ENCODE measurements at places on chromosomes 4 and X.

- DNase-seq, result no peak
Measured at GRCh38 chr4:186676531-186677161, 47.0 kb downstream of the FAT1 start.

DNA sequence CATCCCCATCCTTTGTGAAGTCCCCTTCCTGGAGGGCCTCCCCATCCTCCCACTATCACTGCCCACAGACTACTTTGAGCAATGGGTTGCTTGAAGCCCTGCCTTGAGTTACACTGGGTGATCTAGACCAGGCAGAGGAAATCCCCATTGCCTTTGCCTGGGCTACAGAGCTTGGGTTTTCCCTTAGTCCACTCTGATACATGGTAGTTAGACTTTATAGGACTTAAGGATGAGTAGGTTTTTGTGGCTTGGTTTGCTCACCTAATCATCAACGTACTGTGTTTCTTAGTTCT, 56.6 kb downstream of the TMEM131L start:
- DNase-seq, result no peak

DNA sequence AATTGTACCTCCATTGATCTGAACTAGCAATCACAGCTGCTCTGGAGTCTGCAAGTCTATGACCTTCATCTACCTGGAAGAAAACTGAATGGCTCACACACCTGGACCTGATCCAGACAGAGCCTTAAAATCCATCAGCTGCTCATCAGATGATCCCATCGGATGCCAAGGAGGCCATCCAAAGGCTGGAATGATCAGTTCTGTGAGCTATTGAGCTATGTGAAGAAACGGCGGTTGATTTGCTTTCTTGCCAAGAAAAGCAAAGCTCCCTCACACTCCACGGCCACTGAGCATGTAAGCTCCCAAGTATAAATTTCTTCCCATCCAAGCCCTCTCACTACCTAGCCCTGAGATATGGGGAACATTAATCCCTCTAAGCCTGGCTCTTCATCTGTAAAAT, 63.1 kb downstream of the RELL1 start:
- no peak for DNase-seq

DNA sequence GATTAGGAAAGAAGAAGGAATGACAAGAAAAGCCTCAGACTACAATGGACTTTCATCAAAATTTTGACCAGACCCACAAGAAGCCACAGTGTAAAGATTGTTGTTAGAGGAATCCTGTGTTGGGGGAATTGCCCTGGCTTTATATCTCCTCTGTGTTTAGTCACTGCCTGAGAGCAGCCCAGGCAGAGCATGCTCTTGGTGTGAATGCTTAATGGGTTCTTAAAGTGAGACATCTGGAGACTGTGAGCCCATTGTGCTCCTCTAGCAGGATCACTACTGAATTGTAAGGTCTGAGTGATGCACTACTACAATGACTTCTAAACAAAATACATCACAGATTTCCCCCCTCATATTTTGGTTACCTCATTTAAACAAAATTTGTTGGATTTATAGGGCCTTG, 1860.5 kb upstream of the ADGRL3 start:
- no peak for DNase-seq

DNA sequence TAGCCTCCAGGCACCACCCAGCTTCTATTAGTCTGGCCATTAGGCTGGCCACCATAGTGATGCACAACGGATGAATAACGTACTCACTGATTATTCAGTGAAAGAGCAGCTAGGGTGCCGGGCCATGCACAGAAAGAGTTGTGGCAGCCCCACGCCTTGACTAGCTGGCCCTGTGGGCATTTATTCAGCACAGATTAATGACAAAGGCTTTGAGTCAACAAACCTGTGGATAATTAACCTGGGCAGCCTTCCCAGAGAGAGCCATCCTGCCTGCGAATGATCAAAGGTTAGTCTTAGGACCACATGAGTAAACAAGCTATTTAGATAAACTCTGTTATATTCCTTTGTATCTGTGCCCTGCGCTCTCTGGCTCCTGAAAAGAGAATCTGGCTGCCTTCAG, 37.2 kb downstream of the MAP9 start:
- no peak for DNase-seq

- DNase-seq, result no peak
Measured at GRCh38 chr4:150751648-150752047, 169.7 kb downstream of the MAB21L2 start.

DNA sequence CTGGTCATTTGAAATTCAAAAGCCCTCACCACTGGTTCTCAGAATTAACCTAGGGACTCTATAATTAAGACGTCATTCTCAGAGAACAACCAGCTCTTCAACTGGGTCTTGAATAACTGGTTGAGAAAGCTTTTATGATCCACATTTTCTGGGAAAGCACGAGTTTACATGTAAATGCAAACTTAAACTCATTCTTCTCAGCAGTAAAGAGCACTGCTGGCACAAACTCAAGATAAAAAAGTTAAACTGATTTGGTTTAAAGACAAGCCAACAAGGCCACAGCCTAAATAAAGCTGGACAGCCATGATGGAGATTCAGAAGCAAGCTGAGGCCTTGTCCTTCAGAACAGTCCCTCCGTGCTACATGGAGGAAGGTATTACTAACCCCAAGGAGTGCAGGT, 13.2 kb downstream of the BST1 start:
- no peak for DNase-seq

DNA sequence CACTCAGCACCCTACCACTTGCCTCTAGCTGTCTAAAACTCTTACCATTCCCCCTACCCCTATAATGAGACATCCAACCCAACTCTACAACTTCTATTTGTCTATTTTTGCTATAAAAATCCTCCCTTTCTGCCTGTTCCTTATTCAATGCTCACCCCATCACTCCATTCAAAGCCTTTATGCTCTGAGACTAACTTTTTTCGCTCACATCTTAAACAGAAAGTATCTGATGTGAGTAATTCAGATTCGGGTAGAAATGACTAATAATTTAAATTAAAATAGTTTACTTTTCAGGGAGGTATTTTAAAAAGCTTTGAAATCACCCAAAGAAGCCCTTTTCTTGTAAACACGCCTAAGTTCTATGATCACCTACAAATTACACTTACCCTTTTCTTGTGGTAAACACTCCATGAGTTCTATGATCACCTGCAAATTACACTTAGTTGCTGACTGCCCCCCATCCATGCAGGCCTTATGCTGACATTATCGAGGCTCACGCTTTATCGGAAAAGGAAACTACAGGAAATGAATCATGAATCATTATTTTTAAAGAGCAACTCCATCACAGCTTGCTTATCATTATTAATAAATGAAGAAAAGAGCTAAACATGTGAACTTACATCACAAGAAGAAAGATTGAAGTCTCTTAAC, 168.7 kb upstream of the PPP1R2C start:
- no peak for DNase-seq

- DNase-seq, result no peak
Measured at GRCh38 chrX:119240356-119240755, 4.3 kb downstream of the PGRMC1 start.

GRCh38 chr4:157025898-157026297, 50.1 kb upstream of the GLRB start:
- no peak for DNase-seq

- no peak for DNase-seq
Measured at GRCh38 chrX:134631426-134632346, 26.6 kb downstream of the PLAC1 start.

DNA sequence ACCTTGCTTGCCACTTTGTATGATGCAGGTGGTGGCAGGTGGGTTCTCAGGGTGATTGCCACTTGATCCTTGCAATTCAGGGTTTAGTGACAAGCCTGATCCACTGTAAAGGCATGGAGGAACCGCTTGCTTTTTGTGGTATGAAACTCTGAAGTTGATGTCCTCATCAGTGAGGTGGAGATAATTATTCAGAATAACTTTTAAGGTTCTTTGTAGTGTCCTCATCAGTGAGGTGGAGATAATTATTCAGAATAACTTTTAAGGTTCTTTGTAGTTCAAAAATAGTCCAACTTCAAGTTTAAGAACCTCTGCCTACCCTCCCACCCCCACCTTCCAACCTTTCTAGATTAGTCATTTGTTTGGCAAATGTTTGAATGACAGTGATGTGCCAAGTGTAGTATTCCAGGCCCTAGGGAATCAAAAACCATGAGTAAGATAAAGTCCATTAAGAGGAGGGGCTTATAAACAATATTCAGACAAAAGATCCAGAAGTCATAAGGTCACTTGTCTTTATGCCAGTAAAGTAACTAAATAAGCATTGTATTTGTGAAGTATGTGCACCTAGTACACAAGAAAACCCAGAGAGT, 51.2 kb downstream of the DCUN1D4 start:
- DNase-seq, result no peak

GRCh38 chr4:152535360-152535902, 461 bp downstream of the FBXW7 start:
- peak; percentile 2 for DNase-seq

DNA sequence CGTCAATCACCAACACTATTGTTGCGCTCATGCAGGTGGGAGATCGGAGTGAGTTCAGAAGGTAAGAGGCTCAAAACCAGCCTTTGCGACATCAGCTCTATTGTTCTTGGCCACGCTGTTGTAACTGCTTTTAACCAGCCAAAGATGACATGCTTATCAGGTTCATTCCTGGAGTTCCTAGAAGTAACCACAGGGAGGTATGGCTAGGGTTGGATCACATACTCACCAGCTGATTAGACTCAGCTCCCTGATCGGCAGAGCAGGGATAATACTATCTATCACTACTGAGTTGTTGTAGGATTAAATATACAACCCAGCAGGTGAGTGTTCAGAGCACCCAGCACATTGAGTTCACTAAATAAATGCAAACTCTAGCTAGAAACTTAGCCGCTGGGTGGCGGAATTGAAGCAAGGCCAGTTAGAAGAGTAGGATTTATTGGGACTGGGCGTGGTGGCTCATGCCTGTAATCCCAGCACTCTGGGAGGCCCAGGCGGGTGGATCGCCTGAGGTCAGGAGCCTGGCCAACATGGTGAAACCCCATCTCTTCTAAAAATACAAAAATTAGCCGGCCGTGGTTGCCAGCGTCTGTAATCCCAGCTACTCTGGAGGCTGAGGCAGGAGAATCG, 12.4 kb downstream of the SLC34A2 start:
- no peak for DNase-seq

- no peak for DNase-seq
Measured at GRCh38 chr4:102860611-102861324, 8.0 kb upstream of the CISD2 start.

DNA sequence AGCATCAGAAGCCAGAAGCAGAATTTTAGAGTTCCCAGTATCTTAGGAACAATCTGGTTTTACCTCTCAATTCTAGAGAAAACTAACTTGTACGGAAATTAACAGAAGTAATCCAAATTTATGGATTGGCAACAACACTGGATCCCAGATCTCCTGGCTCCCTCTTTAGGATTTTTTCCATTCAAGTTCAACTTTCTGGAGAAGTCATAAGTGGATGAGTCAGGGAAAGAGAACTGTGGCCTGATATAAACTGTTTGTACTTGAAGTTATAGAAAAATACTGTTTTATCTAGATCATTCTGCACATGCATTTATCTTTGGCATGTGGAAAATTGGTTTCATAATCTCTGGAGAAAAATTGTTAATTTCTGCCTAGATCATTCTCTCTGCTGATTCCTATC, 380.4 kb downstream of the PCDH7 start:
- no peak for DNase-seq

- no peak for DNase-seq
Measured at GRCh38 chrX:130057209-130057608, 53.1 kb downstream of the ELF4 start.

GRCh38 chr4:89336818-89337420, 29.3 kb upstream of the GPRIN3 start:
- no peak for DNase-seq

DNA sequence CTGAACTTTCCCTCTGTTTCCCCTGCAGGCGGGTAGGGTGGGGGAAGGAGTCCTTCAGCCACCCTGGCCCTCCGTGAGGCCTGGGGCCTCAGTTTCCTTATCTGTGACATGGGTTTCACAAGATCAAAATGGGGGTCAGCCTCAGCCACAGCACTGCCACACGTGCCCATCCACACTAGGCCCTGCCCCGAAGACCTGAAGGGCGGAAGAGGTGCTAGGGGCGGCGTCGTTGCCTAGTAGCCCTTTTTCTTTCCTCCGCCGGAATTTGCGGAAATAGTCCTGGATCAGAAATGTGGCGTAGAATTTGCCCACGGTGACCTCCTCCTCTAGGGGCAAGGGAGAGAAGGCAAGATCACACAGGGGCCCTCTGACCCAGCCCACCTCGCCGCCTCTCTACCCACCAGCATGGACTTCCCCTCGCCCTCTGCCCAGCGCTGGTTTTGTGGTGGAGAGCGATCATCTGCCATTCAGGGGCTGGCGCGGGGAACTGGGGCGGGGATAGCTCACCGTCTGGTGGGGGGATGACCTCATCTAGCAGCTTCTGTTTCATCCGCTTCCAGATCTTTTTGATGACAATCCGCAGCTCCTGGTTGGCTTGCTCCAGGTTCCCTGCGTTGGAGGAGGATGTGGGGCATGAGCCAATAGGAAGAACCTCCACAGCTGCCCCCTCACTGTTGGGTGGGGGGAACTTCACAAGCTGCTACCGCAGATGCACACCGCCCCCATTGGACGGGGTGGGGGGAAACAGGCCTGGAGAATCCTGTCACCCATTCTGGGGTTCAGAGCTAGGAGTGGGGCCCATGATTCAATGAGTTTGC, 9.7 kb upstream of the SYP start:
- no peak for DNase-seq

GRCh38 chrX:44343412-44344141, at the start of gene EFHC2:
TSS of gene EFHC2 (minus strand) at chrX:44343672. CDS start at chrX:44343588, 84 bp downstream.
- no peak for DNase-seq

- no peak for DNase-seq
Measured at GRCh38 chr4:38107818-38108217, 147.6 kb downstream of the PTTG2 start.

DNA sequence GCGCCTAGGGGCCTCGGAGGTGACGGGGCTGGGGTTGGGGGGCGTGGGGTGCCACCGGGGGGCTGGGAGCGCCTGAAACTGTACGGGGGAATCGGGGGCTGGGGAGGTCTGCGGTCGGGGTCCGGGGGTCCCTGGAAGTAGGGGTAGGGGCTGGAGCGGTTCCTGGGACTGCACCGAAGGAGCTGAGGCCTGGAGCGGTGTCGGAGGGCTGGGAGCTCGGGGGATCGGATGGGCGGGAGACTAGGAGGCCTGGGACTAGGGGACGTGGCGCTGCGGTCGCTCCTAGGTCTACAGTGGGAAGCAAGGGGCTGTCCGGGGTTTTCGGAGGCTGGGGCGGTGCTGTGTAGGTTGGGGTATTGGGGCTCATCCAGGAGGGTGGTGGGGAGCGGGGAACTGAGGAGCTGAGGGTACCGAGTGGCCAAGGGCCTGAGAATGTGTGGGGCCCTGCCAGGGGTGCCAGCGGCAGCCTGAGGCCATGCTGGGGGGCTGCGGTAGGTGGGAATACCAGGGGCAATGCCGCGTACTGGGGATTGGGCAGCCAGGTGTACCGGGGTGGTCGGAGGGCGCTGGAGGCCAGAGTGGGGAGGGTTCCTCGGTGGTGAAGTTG, 562 bp downstream of the AKAP17A start:
- no peak for DNase-seq

Measured in stimulated activated CD8-positive, alpha-beta memory T cell treated with anti-CD3 and anti-CD28 coated beads, Interleukin-4, amount 100 ng/mL, for 1 hour (primary cell).